HepG2 (cell line): ENCODE measurements at places on chromosomes 6 and 20.

DNA sequence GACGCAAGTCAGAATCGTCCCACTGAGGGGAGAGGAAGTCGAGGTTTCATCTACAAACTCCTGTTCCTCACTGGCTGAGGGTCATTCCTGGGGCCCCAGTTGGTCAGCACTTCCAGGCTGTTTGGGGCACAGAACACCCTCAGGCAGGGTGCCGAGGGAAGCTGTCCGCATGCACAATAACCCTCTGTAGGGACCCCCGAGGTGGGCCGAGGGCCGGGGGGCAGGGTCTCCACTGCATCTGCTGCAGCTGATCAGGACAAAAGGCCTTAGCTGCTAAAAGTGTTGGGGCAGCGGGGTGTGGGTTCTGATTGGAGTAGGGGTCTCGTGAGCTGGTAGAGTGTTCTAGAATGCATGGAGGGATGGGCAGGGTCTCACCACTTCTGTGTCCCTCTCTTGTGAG lies 125.1 kb downstream of the TOX2 start:
- no peak for DNase-seq

DNA sequence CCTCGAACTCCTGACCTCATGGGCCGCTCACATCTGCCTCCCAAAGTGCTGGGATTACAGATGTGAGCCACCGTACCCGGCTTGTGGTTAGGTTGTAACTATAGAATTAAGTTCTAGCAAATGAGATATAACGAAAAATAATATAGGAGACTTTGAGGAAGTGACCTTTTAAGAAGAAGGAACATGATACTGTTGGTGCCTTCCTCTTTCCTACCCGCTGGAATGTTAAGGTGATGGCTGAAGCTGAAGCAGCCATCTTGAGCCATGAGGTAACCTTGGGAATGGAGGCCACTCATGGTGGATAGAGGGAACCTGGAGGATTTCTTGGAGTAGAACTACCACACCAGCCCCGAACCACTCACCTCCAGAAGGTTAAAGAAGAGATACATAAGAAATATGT lies 48.1 kb upstream of the MDGA1 start:
- DNase-seq: no peak

DNA sequence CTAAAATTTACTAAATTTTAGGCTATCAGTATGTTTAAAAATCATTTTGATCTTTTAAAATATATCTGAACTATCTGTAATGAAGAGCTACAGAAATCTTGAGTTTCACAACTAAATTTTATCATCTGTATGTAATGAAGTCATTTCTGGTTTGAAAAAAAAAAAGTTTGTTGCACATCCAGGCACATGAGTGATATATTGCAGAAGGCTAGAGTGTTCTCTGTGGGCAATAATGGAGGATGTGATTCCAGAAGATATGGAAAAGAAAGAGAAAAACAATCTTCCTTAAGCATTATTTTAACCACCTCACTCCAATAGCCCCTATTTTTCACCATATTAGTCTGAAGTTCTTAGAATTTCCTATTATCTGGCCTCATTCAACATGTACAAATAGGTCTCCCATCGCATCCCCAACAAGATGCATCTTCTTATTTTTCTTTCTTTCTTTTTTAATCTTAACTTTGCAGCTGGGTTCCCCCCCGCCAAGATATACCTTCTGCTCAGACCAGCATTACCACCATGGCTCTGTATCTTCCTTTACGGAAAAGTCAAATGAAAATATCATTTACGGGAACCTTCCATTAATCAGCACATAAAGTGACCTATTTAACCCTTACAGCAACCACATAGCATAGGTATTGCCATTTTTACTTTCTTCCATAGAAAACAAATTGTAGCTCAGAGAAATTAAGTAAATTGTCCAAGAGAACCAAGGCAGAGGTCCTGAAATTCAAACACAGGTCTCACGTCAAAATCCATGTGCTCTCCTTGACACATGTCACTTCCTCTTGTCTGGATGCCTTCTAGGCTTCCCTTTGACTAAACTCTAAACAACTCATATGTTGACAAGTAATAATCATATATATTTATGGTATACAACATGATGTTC lies 116.9 kb downstream of the KIF13A start:
- DNase-seq: no peak

DNA sequence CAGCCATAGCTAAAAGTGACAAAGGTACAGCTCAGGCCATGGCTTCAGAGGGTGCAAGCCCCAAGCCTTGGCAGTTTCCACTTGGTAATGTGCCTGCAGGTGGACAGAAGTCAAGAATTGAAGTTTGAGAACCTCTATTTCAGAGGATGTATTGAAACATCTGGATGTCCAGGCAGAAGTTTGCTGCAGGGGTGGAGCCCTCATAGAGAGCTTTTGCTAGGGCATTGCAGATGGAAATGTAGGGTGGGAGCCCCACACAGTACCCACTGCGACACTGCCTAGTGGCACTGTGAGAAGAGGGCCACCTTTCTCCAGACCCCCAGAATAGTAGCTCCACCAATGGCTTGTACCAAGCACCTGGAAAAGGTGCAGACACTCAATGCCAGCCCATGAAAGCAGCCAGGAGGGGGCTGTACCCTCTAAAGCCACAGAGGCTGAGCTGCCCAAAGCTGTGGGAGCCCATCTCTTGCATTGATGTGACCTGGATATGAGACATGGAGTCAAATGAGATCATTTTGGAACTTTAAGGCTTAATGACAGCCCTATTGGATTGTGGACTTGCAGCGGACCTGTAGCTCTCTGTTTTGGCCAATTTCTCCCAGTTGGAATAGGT lies 1299.4 kb upstream of the MAP3K7 start:
- no peak for DNase-seq
